ENCODE measurements at places on chromosomes 3 and 15. TPM values are rescaled to one million over a fixed set of nuclear protein-coding genes. Genes with fewer than 3 reads are reported as not detected.

KBTBD12 gene
- total RNA-seq: 0.07 TPM

SHC4 gene
- 1.2 TPM for total RNA-seq

DISP2 gene
- total RNA-seq: 0.12 TPM

MUC4 gene
- 1.7 TPM for total RNA-seq

ZNF80 gene
- not detected for total RNA-seq

CFAP20DC gene
- total RNA-seq: 2.6 TPM

PSMD6 gene
- 101 TPM for total RNA-seq

MAPKAPK3 gene
- total RNA-seq: 43.0 TPM

ROPN1B gene
- not detected for total RNA-seq

MCCC1 gene
- 30.8 TPM for total RNA-seq

NCEH1 gene
- 10.4 TPM for total RNA-seq

PPM1L gene
- 13.1 TPM for total RNA-seq

SPTSSB gene
- total RNA-seq: 5.0 TPM

MAGI1 gene
- 47.8 TPM for total RNA-seq

ADCY5 gene
- total RNA-seq: 5.3 TPM

TLR9 gene
- total RNA-seq: not detected

TRH gene
- total RNA-seq: not detected

CCDC174 gene
- 25.8 TPM for total RNA-seq

TMCO5A gene
- total RNA-seq: not detected

ADGRG7 gene
- 34.1 TPM for total RNA-seq

CHRM5 gene
- total RNA-seq: not detected

PAQR9 gene
- total RNA-seq: 2.9 TPM

ACAD11 gene
- 50.6 TPM for total RNA-seq

PLIN1 gene
- total RNA-seq: 6.3 TPM

GRK7 gene
- 0.07 TPM for total RNA-seq

SLC2A2 gene
- total RNA-seq: 123 TPM

WDR48 gene
- 34.7 TPM for total RNA-seq

FBN1 gene
- 172 TPM for total RNA-seq

MYL3 gene
- total RNA-seq: 9.5 TPM

FHIT gene
- total RNA-seq: 13.0 TPM

C3orf52 gene
- 14.6 TPM for total RNA-seq

PROS1 gene
- total RNA-seq: 115 TPM

NSUN3 gene
- total RNA-seq: 9.6 TPM

MYLK gene
- 17.7 TPM for total RNA-seq

NR2F2 gene
- total RNA-seq: 23.0 TPM

AGBL1 gene
- total RNA-seq: not detected

FOXL2 gene
- not detected for total RNA-seq

SEMA7A gene
- 12.0 TPM for total RNA-seq

CPNE4 gene
- 0.37 TPM for total RNA-seq

FXR1 gene
- total RNA-seq: 116 TPM

IGF1R gene
- 21.7 TPM for total RNA-seq

TEX55 gene
- total RNA-seq: not detected

PP2D1 gene
- total RNA-seq: not detected

THBS1 gene
- total RNA-seq: 191 TPM

ASB14 gene
- total RNA-seq: not detected

RTF1 gene
- 34.1 TPM for total RNA-seq

EOGT gene
- total RNA-seq: 15.3 TPM

ARHGAP31 gene
- 7.3 TPM for total RNA-seq

RPL35A gene
- total RNA-seq: 743 TPM

ZDHHC23 gene
- total RNA-seq: 8.5 TPM

SPINK8 gene
- not detected for total RNA-seq

CCR3 gene
- not detected for total RNA-seq

WDR93 gene
- total RNA-seq: 0.13 TPM

COL6A6 gene
- 1.0 TPM for total RNA-seq

PPP1R14D gene
- not detected for total RNA-seq

B3GALNT1 gene
- 19.1 TPM for total RNA-seq

CAPN3 gene
- total RNA-seq: 21.1 TPM

DENND4A gene
- 19.7 TPM for total RNA-seq

A4GNT gene
- total RNA-seq: 0.67 TPM

CCR8 gene
- total RNA-seq: not detected

All from hepatocyte (in vitro differentiated cells).